ENCODE measurements at places on chromosomes 5 and 9. TPM values are rescaled to one million over a fixed set of nuclear protein-coding genes. Genes with fewer than 3 reads are reported as not detected.
A peak's percentile ranks its signal among the peaks of the same experiment; 100 is the strongest.

DNA sequence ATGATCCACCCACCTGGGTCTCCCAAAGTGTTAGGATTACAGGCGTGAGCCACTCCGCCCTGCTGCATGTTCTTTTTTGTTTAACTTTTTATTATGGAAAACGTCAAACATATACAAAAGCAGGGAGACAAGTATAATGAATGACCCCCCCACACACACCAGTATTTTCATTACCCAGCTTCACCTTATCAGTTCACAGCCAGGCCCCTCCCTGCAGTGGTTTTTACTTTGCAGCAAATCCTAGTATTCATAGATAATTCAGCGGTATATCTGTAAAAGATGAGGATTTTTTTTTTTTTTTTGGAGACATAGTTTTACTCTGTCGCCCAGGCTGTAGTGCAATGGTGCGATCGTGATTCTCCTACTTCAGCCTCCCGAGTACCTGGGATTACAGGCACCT lies 2.3 kb downstream of the POMT1 start:
- DNase-seq = no peak
- no peak overlapping the region for H3K27ac ChIP-seq
- H3K27me3 ChIP-seq = no peaks in the 10 kb centered on the region
- peaks cover 31% of the 10 kb centered on the region for H3K4me1 ChIP-seq

DNA sequence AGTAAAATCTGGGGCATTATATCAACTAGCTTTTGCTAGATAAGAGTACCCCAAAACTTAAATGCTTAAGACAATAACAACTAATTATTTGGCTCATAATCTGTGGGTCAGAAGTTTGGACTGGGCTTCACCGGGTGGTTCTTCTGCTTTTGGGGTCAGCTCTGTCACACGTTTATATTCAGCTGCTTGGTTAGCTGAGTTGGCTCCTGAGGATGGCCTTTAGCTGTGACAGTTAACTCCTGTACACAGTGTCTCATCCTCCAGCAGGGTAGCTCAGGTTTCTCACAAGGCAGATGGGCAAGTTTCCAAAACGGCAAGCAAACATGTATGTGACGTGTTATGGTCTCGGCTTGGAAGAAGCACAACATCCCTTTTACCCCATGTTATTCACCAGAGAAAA lies 488.2 kb downstream of the TLE4 start:
- H3K27ac ChIP-seq = no peak overlapping the region
- H3K4me3 ChIP-seq = no peak overlapping the region
- H3K4me1 ChIP-seq = no peaks in the 10 kb centered on the region
- no peaks in the 10 kb centered on the region for H3K27me3 ChIP-seq
- DNase-seq = no peak

DNA sequence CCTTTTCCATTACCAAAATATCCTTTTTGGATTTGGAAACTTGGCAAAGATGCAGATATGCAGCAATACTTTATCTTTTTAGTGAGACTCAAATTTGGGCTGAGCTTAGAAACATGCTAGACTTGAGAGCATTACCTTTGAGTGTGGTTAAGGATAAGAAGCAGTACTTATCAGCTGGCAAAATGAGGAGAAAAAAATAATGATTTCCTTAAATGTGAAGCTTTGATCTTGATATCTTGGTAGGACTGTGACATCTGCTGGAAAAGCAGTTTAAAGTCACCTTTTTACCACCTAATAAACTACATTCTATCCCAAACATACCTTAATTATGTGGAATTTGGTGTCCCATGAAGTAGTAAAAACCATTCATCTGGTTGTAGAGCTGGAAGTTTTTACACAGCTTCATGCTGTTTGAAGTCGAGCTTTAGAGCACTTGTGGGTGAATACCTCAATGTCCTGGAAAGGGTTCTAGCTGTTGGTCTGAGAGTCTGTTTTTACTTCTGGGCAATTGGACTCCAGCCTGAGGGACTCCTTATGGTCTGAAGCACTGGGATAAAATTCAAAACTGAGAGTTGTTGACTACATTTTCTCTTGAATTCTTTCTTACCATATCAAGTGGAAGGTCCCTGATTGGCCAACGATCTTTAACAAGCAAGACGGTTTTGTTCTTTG lies 53.4 kb downstream of the LRRC70 start:
- no peak for DNase-seq
- H3K27ac ChIP-seq = no peak overlapping the region
- no peaks in the 10 kb centered on the region for H3K36me3 ChIP-seq
- no peaks in the 10 kb centered on the region for H3K27me3 ChIP-seq
- no peaks in the 10 kb centered on the region for H3K4me1 ChIP-seq
- H3K4me3 ChIP-seq = no peak overlapping the region

DNA sequence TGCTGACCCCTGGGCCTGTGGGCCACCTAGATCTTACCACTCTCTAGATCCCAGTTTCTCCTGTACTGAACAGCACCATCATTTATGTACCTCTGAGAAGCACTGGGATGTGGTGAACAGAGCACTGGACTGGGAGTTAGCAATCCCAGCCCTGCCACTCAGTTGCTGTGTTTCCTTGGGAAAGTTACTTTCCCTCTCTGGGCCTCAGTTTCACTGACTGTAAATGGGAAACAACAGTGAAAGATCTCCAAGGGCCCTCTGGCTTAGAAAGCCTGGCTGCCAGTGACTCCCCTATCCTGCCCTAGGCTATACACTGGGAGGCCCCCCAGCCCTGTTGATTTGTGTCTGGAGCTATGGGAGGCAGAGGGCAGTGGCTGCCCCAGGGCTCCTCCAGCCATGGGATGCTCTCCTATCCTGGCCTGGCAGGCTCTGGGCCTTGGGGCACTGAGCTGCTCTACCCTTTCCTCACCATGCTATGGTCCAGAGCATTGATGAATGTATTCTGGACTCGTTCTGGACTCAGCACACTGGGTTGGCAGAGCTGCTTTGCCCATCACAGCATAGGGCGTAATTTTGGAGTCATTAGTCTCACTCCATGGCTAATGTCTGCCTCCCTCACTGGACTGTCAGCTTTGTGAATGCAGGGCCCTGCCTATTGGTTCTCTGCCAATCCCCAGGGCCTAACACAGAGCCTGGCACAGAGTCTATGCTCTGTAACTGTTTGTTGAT lies 99.3 kb downstream of the RGS3 start:
- H3K27ac ChIP-seq = no peak overlapping the region
- H3K36me3 ChIP-seq = no peaks in the 10 kb centered on the region
- H3K4me1 ChIP-seq = peaks cover 6% of the 10 kb centered on the region
- no peak for DNase-seq
- no peak overlapping the region for H3K4me3 ChIP-seq

- no peaks in the 10 kb centered on the region for H3K36me3 ChIP-seq
- H3K27me3 ChIP-seq = no peaks in the 10 kb centered on the region
- no peak overlapping the region for H3K27ac ChIP-seq
- no peak for DNase-seq
- no peak overlapping the region for H3K4me3 ChIP-seq
These were observed 23.0 kb downstream of the SLC28A3 start for GRCh38 chr9:84317563-84317962.

DNA sequence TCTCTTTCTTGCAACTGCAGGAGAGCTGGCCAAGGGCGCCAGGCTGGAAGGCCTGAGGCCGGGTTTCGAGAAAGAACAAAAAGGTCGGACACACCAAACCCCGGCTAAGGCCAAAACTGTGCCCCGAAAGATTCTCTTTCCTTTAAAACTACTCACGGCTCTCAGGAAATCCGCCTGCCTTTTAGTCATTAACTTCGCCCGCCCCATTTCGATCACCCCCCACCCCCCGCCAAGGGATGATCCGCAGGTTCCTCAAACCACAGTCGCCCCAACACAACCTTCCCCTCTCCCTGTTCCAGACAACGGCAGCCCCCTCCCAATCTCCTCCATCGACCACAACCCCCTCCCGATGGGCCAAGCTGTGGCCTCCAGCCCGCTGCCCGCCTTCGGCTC lies 536 bp downstream of the FEM1C start:
- peak; percentile 54 for DNase-seq
- H3K27ac ChIP-seq = peak overlapping the region; percentile 96
- peak overlapping the region; percentile 70 for H3K4me3 ChIP-seq
- H3K4me1 ChIP-seq = peaks cover 42% of the 10 kb centered on the region

DNA sequence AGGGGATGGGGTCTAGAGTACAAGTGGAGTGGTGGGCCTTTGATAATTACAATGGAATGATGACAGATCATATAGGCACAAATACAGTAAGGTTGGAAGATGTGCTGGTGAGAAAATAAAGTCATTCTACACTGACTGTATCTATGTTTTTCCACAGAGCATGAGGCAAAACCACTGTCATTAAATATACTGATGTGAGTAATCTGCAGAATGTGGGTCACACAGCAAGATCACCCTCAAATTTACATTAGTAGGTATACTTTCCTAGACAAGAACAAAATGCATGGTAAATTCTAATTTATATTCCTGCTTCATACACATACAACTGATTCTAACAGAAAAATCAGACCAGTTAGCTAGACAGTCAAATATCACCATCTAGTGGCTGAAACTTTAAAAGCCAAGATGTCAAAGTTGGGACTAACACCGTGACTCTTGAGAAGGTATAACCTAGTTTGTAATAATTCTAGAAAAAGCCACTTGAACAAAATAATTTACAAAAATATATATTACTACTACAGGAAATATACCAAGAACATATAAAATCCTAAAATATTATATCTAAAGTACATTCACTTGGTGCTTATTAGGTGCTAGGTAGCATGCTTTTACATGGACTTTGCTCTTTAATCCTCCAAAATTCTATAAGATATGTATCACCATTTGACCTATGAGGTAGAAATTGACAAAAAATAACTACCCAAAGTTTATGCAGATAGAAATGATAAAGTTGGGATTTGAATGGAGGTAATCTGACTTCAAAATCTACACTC lies 19.5 kb downstream of the TTC33 start:
- no peaks in the 10 kb centered on the region for H3K4me1 ChIP-seq
- DNase-seq = no peak
- H3K4me3 ChIP-seq = no peak overlapping the region

DNA sequence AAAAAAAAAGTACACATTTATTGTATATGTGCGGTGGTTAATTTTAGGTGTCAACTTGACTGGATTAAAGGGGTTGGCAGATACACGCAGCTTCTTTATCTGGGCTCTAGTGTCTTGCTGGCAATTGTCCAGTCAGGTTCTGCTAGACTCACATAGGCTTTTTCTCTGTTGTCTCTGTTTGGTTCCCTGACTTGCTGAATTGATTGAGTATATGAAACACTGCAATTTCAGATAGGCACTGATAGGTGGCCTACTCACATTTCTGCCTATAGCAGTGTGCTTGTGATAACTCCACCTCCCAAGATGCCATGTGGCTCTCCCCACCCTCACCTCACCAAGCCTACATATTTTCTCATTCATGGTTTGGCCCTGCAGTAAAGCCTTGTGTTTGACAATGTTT lies 52.5 kb downstream of the AOPEP start:
- H3K27me3 ChIP-seq = no peaks in the 10 kb centered on the region
- no peak for DNase-seq
- H3K27ac ChIP-seq = no peak overlapping the region

DNA sequence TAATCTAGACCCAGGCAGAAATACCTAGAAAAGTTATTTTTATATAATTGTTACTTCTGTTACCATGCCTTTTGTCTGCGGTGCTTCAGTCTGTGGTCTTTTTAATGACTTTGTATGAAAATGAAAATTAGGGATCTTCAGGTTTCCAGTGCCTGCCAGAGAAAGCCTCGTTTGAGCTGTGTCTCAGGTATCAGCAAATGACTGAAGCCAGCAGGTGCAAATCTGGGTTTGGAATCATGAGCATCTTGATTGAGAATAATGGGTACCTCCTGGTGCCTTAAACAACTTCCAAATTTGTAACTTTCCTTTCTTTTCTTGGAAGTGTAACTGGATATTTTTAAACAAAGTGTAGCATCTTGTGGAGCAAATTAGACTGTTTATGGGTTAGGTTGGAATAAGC lies 4.3 kb downstream of the ZBTB34 start:
- H3K27me3 ChIP-seq = no peaks in the 10 kb centered on the region
- peaks cover 10% of the 10 kb centered on the region for H3K4me1 ChIP-seq
- DNase-seq = no peak
- H3K27ac ChIP-seq = no peak overlapping the region

- H3K27me3 ChIP-seq = no peaks in the 10 kb centered on the region
- H3K36me3 ChIP-seq = peaks cover 38% of the 10 kb centered on the region
- peak overlapping the region; percentile 81 for H3K27ac ChIP-seq
- H3K4me1 ChIP-seq = peaks cover 24% of the 10 kb centered on the region
- peak overlapping the region; percentile 19 for H3K4me3 ChIP-seq
- DNase-seq = no peak
These were observed 1.5 kb downstream of the ST6GALNAC4 start for GRCh38 chr9:127915325-127915752.

GRCh38 chr5:9851458-9851857 lies 221.3 kb upstream of the TAS2R1 start:
- H3K4me1 ChIP-seq = no peaks in the 10 kb centered on the region
- no peaks in the 10 kb centered on the region for H3K36me3 ChIP-seq
- no peak overlapping the region for H3K27ac ChIP-seq
- no peak for DNase-seq

- H3K4me3 ChIP-seq = no peak overlapping the region
- no peaks in the 10 kb centered on the region for H3K4me1 ChIP-seq
- H3K27ac ChIP-seq = no peak overlapping the region
- no peaks in the 10 kb centered on the region for H3K36me3 ChIP-seq
- no peak for DNase-seq
These were observed 9.7 kb downstream of the NREP start for GRCh38 chr5:111747337-111747736.

GRCh38 chr9:113158446-113158845 lies 7.6 kb downstream of the SLC31A2 start:
- H3K27ac ChIP-seq = no peak overlapping the region
- no peak overlapping the region for H3K4me3 ChIP-seq
- H3K27me3 ChIP-seq = no peaks in the 10 kb centered on the region
- H3K36me3 ChIP-seq = peaks cover 26% of the 10 kb centered on the region
- H3K4me1 ChIP-seq = peaks cover 8% of the 10 kb centered on the region
- DNase-seq = no peak

DNA sequence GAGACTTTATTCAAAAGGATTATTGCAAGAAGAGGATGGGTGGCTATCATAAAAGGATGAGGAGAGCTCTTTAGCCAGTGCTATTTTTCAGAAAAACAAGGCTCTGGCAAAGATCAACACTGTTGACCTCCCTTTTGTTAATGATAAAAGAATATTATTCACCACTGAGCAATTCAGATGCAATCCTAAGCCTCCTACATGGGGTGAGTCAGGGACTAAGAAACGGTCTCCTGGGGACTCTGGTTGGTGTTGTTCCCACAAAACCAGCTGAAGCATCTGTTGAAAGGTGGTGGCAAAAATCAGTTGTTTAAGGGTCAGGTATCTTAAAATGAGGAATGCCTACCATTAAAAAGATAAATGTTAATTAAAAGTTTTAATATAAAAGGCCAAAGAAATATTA lies 7.7 kb upstream of the GCNT1 start:
- H3K27me3 ChIP-seq = no peaks in the 10 kb centered on the region
- H3K27ac ChIP-seq = no peak overlapping the region
- no peaks in the 10 kb centered on the region for H3K36me3 ChIP-seq
- DNase-seq = no peak
- H3K4me3 ChIP-seq = no peak overlapping the region

- H3K36me3 ChIP-seq = no peaks in the 10 kb centered on the region
- DNase-seq = no peak
- no peaks in the 10 kb centered on the region for H3K4me1 ChIP-seq
- no peaks in the 10 kb centered on the region for H3K27me3 ChIP-seq
- no peak overlapping the region for H3K27ac ChIP-seq
These were observed 57.6 kb downstream of the SH3TC2 start for GRCh38 chr5:149005077-149005892.

- H3K36me3 ChIP-seq = no peaks in the 10 kb centered on the region
- H3K4me1 ChIP-seq = no peaks in the 10 kb centered on the region
- DNase-seq = no peak
- no peak overlapping the region for H3K27ac ChIP-seq
- no peak overlapping the region for H3K4me3 ChIP-seq
These were observed 1379.8 kb downstream of the MAT2B start for GRCh38 chr5:164885179-164885578.

ANKRD20A1 gene
- total RNA-seq = 0.36 TPM

SH3TC2 gene
- not detected for total RNA-seq

ACTBL2 gene
- not detected for total RNA-seq

FBP1 gene
- total RNA-seq = 0.15 TPM

TMEM174 gene
- not detected for total RNA-seq
